ENCODE measurements at places on chromosomes 4 and X.

- DNase-seq: no peak
Measured at GRCh38 chrX:2185341-2186082, 315.3 kb downstream of the DHRSX start.

DNA sequence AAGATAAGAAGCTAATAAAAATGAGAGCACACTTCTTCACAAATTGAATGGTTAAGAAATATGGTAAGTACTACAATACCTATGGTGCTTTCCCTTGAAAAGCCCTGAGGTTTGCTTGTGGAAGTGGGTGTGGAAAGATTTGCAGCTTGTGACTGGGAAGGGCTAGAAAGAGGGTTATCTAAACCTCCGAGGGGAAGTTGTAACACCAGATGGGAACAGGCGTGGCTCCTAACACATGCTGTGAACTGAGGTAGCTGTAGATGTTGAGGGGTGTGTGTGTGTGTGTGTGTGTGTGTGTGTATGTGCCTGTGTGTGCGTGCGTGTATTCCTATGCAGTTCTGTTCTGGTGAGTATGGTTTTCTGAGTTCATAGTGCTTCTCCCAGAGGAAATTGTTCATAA, 21.5 kb downstream of the FRMPD4 start:
- no peak for DNase-seq

- no peak for DNase-seq
Measured at GRCh38 chr4:41214825-41215146, 444 bp upstream of the APBB2 start.

GRCh38 chrX:40573763-40574162, 7.0 kb upstream of the ATP6AP2 start:
- no peak for DNase-seq

DNA sequence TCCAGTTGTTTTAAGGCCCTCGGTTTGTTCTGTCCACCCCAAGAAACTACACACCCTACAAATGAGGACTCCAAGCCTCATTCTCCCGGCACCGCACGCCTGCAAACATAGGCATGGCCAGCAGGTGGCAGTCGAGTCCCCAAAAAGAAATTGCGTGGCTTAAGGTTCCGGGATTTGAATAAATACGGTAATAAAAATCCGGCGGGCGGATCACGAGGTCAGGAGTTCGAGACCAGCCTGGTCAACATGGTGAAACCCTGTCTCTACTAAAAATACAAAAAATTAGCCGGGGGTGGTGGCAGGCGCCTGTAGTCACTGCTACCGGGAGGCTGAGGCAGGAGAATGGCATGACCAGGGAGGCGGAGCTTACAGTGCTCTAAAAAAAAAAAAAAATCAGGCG, 21.8 kb upstream of the CSF2RA start:
- DNase-seq: no peak

GRCh38 chr4:62260254-62260653, 1060.1 kb downstream of the ADGRL3 start:
- DNase-seq: no peak

- no peak for DNase-seq
Measured at GRCh38 chrX:4622486-4623167, 909.2 kb upstream of the PRKX start.

DNA sequence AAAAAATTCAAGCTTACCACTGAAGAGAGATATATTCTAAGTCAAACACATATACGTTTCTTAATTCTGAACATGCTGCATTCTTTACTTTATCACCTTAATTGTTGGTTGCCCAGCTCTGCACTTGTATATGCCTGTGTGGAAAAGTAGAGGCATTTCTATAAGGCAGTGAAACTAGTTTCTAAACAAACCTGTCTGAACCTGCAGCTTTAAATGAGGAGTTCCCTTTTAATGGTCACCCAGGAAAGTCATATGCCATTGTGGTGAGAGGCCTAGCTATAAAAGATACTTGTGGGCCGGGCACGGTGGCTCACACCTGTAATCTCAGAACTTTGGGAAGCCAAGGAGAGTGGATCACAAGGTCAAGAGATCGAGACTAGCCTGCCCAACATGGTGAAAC, 147.4 kb upstream of the RXFP1 start:
- DNase-seq: no peak

DNA sequence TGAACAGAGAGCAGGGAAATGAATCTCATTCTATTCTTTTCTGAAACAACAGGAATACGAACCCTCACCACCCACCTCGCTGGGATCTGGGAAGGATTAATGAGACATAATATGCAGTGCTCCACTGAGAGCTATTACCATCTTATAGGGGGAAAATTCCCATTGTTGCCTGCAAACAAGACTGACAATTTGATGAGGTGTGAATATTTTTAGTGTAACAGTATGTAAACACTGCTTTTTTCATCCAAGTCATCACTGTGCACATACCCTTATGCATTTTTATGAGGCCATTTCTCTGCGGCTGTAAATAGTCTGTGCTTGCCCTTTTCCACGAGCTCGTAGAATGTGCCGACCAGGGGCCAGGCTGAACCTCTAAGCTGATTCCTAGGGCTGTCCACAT, 285.6 kb upstream of the CPEB2 start:
- no peak for DNase-seq

DNA sequence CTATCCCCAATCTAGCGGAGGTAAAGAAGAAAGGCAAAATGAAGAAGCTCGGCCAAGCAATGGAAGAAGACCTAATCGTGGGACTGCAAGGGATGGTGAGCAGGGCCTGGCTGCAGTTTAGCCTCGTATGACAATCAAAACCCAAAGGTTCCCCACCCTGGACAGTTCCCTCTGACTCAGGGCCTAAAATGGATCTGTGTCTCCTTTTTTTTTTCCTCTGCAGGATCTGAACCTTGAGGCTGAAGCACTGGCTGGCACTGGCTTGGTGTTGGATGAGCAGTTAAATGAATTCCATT, 986 bp downstream of the HDAC6 start:
- no peak for DNase-seq

DNA sequence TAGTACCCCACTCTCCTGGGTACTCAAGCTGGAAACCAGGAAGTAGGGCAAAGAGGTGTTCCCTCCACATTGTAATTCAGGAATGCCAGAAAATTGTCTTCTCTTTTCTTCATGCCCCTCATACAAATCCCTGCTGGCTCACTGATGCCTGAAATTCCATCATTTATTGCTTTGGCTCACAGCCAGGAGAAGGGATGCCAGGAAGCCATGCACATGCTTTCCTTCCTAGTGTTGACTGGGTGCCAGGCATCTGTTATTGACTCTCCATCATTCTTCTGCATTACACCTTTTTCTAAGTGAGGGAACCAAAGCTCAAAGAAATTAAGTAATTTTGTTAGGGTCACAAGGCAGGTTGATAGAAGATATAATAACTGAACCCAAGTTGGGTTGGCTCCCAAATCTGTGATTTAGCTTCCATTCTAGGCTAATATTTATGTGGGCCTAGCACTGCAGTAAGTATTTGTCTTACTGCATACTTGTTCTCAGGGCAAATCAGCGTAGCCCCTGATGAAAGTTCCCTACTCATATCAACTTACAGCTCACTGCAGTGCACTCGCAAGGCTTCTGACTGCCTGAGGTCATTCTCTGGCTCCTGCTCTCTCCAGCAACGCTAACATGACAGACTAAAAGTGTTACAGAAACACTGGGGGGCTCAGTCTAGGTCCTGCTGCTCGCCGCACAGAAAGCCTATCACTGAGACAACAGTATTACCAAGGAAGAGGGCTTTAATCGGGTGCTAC, 89.0 kb downstream of the TRAPPC11 start:
- DNase-seq: no peak

DNA sequence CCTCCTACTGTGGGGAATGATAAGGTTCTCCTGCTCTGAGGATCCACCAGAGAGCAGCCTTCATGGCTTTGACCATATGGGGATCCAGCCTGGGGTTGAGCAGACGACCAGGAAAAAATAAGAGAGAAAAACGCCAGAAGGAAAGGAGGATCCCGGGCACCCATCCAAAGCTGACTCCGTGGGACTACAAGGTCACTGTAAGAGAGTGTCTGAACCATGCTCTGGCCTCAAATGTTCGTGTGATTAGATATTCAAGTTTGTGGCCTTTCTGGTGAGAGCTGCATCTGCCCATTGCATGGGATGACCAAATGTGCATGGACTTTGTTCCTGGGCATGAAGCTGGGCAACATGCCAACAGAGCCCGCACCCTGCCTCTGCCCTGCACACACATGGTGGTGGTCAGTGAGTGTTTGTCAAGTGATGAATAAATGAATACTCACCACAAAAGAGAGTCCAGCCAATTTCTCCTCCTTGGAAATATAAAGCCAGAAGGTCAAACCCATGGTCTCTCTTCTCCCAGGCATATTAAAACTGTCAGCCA, 346.0 kb upstream of the GATB start:
- DNase-seq: no peak
